ENCODE measurements at places on chromosomes 11 and 22.

- no peak overlapping the region for H3K4me3 ChIP-seq
- H3K4me1 ChIP-seq = no peaks in the 10 kb centered on the region
- DNase-seq = no peak
- no peak overlapping the region for H3K27ac ChIP-seq
- peaks cover 2% of the 10 kb centered on the region for H3K27me3 ChIP-seq
Measured at GRCh38 chr11:58963551-58964104, 24.3 kb downstream of the GLYATL1 start.

DNA sequence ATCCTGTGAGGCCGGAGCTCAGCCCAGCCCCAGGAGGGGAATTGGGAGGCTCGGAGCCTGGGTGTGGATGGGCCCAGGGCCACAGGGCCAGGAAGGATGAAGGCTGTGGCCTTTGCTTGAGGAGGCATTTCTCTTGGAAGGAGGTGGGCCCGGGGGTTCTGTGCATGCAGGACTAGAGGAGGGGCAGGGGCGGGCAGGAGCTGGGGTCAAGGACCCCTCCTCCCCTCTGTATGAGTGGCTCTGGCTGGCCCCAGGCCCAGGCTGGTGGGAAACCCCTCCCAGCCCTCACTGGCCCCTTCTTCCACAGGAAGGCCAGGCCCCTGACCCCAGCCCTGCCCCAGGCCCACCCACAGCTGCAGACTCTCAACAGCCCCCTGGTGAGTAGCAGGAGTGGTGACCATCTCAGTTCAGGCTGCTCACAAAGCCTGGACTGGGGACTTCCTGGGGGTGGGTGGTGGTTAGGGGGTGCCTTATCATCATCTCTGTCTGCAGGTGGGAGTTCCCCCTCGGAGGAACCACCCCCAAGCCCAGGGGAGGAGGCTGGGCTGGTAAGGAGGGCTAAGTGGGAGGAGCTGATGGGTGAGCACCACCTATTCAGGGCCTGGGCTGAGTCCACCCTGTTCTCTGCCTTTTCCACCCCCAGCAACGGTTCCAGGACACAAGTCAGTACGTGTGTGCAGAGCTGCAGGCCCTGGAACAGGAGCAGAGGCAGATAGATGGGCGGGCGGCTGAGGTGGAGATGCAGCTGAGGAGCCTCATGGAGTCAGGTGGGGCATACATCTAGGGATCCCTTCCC, 6.0 kb downstream of the KCNK7 start:
- H3K27ac ChIP-seq = peak overlapping the region; percentile 95
- H3K4me3 ChIP-seq = no peak overlapping the region
- peaks cover 14% of the 10 kb centered on the region for H3K36me3 ChIP-seq
- no peaks in the 10 kb centered on the region for H3K27me3 ChIP-seq

- peaks cover 10% of the 10 kb centered on the region for H3K27me3 ChIP-seq
- H3K4me1 ChIP-seq = peaks cover 21% of the 10 kb centered on the region
- DNase-seq = no peak
- no peak overlapping the region for H3K27ac ChIP-seq
Measured at GRCh38 chr11:69554849-69555248, 73.4 kb downstream of the LINC01488 start.

GRCh38 chr11:57313788-57314135, 11.0 kb downstream of the TNKS1BP1 start:
- peaks cover 14% of the 10 kb centered on the region for H3K4me1 ChIP-seq
- H3K4me3 ChIP-seq = no peak overlapping the region
- H3K27me3 ChIP-seq = no peaks in the 10 kb centered on the region
- H3K36me3 ChIP-seq = peaks cover 9% of the 10 kb centered on the region

DNA sequence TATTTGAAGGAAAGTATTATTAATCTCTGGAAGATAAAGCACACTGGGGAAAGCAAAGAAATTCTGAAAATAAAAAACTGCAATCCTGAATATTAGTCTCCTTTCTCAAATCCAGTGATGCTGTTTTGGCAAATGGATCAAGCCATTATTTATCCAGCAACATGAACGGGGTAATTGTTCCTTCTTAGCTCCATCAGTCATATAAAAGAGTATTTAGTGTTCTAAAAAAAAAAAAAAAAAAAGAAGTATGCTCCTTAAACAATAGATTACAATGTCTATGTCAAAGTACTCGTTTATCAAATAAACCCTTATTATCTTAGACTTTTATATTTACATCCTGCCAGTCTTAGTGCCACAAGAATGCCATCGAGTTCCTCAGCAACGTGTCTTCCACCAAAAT, 1.3 kb downstream of the RDX start:
- peaks cover 5% of the 10 kb centered on the region for H3K36me3 ChIP-seq
- no peaks in the 10 kb centered on the region for H3K27me3 ChIP-seq
- peak overlapping the region; percentile 88 for H3K27ac ChIP-seq
- peak overlapping the region; percentile 92 for H3K4me3 ChIP-seq
- peaks cover 48% of the 10 kb centered on the region for H3K4me1 ChIP-seq
- no peak for DNase-seq

- H3K36me3 ChIP-seq = no peaks in the 10 kb centered on the region
- H3K27ac ChIP-seq = no peak overlapping the region
- H3K4me1 ChIP-seq = no peaks in the 10 kb centered on the region
- no peak overlapping the region for H3K4me3 ChIP-seq
Measured at GRCh38 chr11:43589601-43590250, 90.8 kb upstream of the HSD17B12 start.

DNA sequence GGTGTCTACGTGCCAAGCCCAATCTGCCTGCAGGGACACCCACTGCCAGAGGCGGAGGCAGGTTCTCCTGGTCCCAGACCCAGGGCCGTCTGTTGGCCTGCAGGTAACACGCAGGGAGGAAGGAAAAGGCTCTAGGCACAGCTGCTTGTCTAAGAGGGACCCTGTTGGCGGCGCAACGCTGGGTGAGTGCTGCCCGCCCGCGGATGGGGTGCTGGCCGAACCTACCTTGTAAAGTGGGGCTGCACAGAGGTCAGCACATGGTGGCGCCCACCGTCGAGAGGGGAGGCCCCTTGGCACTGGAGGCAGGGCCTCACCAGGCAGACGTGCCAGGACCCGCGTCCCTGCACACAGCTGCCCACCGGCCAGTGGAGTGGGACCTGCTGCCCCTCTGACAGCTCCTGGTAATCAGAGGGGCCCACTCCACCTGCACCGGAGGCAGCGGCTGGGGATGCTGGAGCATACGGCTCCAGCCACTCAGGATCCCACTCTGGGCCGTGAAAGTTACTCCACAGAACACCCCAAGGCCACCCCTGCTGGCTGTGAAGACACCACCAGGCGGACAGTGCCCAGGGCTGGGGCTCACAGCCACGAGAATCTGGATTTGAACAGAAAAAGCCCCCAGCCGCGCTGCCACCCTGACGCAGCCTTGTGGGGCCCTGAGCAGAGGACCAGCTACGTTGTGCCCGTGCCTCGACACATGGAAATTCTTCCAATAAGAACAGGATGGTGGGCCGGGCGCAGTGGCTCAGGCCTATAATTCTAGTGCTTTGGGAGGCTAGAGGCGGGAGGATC, 24.0 kb downstream of the TBX1 start:
- H3K4me3 ChIP-seq = no peak overlapping the region
- H3K36me3 ChIP-seq = no peaks in the 10 kb centered on the region
- no peak overlapping the region for H3K27ac ChIP-seq

DNA sequence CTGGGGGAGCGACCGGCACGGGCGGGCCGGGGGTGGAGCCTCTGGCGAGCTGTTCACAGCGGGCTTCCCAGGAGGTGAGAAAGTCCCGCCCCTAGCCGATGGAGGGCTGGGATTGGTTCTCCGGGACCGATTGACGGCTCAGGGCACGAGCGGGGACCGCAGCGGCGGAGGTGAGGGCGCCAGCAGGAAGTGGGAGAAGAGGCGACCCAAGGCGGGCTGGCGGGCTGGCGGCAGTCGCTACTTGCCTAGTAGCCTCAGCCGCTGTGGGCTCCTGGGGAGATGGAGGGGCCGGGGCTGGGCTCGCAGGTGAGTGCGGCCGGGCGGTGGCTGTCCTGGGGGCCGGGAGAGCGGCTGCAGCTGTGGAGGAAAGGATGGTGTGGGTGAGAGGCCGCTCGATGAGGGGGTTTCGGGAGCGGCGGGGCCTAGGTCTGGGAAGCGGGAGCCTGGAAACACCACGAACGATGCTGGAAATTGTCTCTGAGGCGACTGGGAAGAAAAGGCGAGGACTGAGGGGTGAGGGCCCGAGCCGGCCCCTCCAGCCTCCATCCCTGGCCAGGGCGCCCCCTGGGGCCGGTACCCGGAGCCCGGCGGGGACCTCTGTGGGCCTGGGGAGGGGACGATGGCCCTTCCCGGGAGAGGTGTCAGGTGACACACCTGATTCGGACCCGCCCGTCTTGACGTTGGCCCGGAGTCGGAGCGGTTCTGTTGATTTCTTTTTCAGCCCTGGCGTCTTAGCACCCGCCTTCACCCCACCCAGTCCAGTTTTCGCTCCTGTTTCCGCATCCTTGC, at the start of gene ZDHHC13:
ZDHHC13 (plus strand) TSS at position 198 of the 789 bp plus-strand sequence; CDS start at position 280, 82 bp downstream.
- H3K27me3 ChIP-seq = no peaks in the 10 kb centered on the region
- peak; percentile 96 for DNase-seq
- peaks cover 55% of the 10 kb centered on the region for H3K4me1 ChIP-seq

DNA sequence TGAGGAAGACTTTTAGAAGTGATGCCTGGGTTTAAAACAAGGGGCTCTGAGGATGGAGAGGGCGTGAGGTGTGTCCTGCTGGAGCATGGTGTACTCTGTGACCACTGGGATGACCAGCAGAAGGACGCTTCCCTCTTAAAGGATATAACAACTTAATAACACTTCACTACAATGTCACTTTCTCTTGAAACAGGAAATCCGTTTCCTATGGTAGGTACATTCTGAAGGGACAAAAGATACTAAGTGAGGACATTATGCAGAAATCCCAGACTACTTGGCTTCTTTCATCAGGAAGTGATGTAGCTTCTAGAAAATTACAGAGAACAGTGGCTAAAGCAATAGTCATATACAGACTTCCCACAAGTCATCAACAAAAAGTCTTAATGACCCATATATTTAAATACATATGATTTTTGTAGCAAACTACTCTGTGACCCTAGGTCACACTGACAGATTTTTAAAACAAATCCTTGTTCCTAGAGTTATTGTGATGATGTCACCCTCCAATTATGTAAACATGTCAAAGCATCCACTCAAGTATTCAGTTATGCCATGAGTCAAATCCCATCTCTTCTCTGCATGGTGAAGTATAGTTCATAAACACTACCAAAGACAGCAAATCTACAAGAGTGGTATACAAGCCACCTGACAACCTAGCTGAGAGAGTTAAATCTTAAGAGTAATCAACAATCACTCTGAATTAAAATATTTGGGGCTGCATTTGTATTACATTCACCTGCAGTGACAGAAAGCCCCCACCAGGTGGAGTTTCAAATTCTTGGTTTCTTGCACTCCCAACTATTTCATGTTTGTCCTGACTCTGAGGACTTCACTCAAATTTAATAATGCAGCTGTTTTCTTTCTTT, 32.8 kb downstream of the PITPNB start:
- H3K27ac ChIP-seq = peak overlapping the region; percentile 1
- no peaks in the 10 kb centered on the region for H3K4me1 ChIP-seq
- no peak overlapping the region for H3K4me3 ChIP-seq
- DNase-seq = peak; percentile 32
- no peaks in the 10 kb centered on the region for H3K27me3 ChIP-seq

GRCh38 chr22:29183971-29184848, 21.5 kb upstream of the EMID1 start:
- no peak overlapping the region for H3K27ac ChIP-seq
- no peaks in the 10 kb centered on the region for H3K4me1 ChIP-seq
- no peaks in the 10 kb centered on the region for H3K36me3 ChIP-seq
- no peak overlapping the region for H3K4me3 ChIP-seq
- no peak for DNase-seq

- no peak overlapping the region for H3K27ac ChIP-seq
- H3K36me3 ChIP-seq = no peaks in the 10 kb centered on the region
- no peaks in the 10 kb centered on the region for H3K27me3 ChIP-seq
- H3K4me1 ChIP-seq = peaks cover 6% of the 10 kb centered on the region
Measured at GRCh38 chr11:45816614-45817013, 11.7 kb downstream of the SLC35C1 start.

GRCh38 chr11:131810541-131810940, 440.1 kb downstream of the NTM start:
- H3K27me3 ChIP-seq = peaks cover 2% of the 10 kb centered on the region
- H3K4me3 ChIP-seq = no peak overlapping the region
- no peaks in the 10 kb centered on the region for H3K36me3 ChIP-seq
- H3K27ac ChIP-seq = no peak overlapping the region
- no peaks in the 10 kb centered on the region for H3K4me1 ChIP-seq

All from activated naive CD8-positive, alpha-beta T cell treated with anti-CD3 and anti-CD28 coated beads, Interleukin-2, amount 50 U/mL, for 24 hours (primary cell).